ENCODE measurements at places on chromosomes 5 and 9.

DNA sequence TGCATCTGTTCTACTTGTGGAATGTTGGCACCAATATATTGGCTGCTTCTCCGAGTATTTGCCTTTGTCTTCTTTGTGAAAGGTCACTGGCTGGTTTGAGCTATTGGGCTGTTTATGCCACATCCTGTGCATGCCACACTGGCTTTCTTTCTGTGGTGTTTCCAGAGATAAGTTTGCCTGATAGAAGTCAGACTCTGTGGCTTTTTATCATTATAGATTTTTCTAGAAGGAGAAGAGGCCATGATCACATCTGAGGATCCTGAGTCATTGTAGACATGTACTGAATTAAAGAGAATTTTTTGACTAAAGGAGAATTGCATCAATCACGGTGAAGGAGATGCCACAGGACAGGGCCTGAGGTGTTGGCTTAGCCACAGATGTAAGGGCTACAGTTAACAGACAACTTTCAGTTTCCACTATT, 26.5 kb upstream of the CDKN2B start:
- no peak for DNase-seq

- DNase-seq = no peak
These were observed 147.3 kb downstream of the MTX3 start for GRCh38 chr5:79843450-79844388.

- no peak for DNase-seq
These were observed 124.2 kb downstream of the CDH6 start for GRCh38 chr5:31317665-31318064.

DNA sequence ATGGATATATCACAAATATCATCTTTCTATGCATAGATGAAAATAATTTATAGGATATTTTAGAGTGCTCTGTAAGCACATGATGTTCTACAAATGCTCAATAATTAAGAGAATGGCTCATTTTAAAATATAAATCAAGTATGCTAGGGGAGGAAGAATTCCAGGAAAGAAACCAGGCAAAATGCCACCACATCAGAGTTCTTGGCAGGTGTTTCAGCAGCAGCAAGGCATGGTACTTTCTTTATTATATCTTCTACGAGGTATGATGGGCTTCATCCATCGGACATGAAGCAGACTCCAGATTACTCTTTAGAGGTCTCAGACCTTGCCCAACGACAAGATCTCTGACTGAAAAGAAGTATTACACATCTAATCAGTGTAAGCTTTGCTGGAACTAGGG, 316.3 kb upstream of the ARRDC3 start:
- no peak for DNase-seq

DNA sequence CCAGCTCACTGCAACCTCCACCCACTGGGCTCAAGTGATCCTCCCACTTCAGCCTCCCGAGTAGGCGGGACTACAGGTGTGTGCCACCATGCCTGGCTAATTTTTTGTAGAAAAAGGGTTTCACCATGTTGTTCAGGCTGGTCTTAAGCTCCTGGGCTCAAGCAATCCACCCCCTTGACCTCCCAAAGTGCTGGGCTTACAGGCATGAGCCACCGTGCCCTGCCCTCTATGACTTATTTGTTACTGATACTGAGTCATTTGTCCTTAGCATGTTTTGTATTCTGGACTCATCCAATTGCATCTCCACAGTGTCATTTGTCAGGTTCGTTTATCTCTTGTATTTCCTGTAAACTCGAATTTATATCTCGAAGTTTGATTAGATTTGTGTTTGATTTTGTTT, 2.7 kb upstream of the ITK start:
- no peak for DNase-seq
